ENCODE measurements at places on chromosomes 7 and 10.

DNA sequence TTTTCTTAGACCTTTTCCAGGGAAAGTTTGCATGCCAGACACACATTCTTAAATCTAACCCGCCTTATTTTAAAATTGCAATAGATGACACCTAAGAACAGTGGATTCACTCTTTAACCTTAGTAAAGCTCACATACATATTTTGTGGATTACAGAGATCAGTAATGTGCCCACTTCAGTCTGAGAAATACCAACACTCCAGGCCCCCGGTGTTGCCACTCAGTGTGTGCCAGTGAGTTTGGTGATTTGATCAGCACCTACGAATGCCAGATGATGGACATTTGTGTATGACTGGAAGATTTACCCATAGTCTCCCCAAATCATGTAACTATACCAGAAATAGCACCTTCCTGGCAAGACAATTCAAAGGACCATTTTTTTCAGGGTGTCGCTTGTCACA, 2.6 kb downstream of the LRRN3 start:
- no peak for DNase-seq

DNA sequence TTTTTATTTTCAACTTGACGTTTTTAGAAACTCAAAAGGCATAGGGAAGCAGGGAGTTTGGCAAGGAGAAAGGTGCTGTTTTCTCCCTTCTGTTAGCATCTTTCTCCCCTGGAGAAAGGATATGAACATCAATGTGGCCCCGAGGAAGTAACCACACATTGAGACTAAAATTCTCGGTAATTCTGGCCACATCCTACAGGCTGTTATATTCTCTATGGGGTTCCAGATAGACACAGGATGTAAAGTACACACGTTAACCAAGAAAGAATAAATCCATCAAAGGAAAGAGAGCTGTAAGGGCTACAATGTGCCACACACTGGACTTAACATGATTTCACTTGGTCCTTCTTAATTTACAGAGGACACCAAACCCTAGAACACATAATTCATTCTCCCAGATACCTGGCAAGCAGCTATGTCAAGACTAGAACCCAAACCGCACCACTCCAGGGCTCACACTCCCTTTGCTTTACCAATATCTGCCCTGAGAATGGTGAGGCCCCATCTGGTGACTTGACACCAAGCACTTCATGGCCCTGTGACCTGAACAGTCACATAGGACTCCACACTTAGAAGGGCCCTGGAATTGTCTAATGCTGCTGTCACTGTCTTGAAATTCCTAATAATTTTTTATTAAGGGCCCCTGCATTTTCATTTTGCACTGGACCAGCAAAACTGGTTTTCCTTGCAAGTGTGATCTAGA, 73.9 kb downstream of the PRLHR start:
- DNase-seq: no peak

DNA sequence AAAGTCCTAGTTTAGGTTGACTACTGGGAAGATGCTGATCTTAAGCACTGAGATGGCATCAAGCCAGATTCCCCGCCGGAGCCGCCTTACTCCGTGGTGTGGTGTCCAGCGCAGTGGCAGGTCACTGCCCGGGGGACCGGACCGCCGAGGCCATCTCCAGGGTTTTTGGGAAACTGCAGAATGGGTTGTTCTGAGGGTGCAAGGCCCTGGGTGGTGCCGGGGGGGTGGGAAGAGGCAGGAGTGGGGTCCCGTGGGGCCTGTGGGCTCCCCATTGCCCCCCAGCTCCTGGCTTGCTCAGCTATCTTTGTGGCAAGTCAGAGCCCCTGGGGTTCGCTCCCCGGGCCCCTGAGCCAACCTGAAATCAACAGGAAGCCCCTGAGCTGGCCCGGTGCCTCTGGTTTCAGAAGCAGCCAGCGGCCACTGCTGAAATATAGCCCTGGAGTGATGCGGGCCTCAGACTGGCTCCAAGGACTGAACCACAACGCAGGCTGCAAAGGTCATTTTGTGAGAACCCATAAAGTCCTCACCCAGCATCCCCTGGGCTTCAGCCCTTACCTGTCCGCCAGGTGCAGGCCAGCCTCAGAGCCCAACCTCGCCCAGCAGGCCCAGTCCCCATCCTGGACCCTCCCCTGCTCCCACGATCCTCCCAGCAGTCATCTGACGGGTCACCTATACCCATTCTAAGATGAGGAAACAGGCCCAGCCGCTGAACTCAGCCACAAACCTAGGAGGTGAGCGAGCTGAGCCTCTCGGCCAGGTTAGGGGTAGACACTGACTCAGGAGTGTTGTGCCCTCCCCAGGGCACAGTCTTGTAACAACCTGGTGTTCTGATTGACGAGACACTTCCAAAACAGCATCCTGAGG, 102.7 kb downstream of the PDGFA start:
- DNase-seq: no peak

GRCh38 chr7:127962589-127963361, 68.5 kb downstream of the LRRC4 start:
- DNase-seq: no peak

- no peak for DNase-seq
Observed at GRCh38 chr10:72639441-72639873, 13.6 kb upstream of the MICU1 start.

- DNase-seq: no peak
Observed at GRCh38 chr10:122474131-122474818, 12.9 kb downstream of the HTRA1 start.

DNA sequence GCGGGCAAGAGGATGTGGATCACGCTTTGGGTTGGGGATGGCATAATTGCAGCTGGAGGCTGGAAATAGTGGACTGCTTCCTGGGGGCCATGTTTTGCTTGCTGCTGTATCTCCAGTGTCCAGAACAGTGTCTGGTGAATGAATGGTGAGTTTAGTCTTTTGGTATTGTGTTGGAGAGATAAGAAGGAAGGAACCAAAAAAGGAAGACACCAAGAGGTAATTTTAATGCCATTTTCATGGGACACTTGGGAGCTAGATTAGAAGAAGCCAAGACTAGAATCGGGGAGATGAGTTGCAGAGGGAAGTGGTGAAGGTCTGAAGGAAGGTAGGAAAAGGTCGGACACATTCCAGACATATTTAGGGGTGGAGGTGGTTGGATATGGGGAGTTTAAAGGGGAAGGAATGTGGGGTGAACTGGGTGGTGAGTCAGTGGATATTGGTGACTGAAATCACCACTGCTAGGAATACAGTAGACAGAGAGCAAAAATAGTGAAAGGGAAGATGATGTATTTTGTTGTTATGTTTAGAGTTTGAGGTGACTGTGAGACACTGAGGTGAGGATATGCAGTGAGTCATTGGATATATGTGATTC, 76.7 kb downstream of the CCNY start:
- no peak for DNase-seq

GRCh38 chr7:42686594-42687156, 225.2 kb downstream of the C7orf25 start:
- no peak for DNase-seq

- DNase-seq: no peak
Observed at GRCh38 chr7:111535142-111535870, 27.0 kb downstream of the IMMP2L start.

- no peak for DNase-seq
Observed at GRCh38 chr10:103911021-103911459, 6.9 kb downstream of the STN1 start.

DNA sequence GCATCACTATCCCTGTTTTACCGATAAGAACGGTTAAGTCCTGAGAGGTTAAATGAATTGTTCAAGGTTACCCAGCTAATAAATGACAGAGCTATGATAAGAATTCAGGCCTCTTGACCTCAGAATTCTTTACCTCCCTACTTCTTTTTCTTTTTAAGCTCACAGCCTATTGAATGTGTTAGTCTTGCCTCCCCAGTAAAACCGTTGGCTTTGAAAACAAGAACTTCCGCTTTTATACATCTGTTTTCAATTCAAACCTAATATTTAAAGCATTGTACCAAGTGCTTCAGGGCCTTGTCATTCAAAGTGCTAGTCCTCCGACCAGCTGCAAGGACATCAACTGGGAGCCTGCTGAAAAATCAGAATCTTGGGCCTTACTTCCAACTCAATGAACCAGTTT, 15.6 kb downstream of the SEC31B start:
- DNase-seq: no peak

DNA sequence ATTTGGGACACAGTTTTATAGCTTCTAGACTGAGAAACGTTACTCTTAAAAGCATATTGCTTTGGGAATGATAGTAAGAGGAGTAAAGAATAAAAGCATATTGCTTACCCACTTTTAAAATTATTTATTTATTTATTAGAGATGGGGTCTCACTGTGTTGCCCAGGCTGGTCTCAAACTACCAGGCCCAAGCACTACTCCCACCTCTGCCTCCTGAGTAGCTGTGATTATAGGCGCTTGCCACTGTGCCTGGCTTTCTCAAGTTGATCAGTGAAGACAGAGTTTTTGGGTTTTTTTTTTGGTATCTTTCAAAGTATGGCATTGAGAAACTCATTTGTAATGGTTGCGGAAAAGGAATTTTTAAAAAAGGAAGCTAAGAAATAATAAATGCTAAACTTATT, 68.0 kb downstream of the AHCYL2 start:
- no peak for DNase-seq

GRCh38 chr7:1404898-1405548, 54.2 kb downstream of the MICALL2 start:
- no peak for DNase-seq

- no peak for DNase-seq
Observed at GRCh38 chr7:158396982-158397862, 190.4 kb downstream of the PTPRN2 start.

GRCh38 chr7:23468526-23469149, 1.7 kb downstream of the IGF2BP3 start:
- DNase-seq: no peak

GRCh38 chr10:115956225-115957011, 316.6 kb downstream of the GFRA1 start:
- DNase-seq: no peak

- no peak for DNase-seq
Observed at GRCh38 chr10:30207485-30208052, 141.5 kb downstream of the MTPAP start.

- DNase-seq: no peak
Observed at GRCh38 chr10:128029731-128030369, 96.4 kb downstream of the MKI67 start.

- no peak for DNase-seq
Observed at GRCh38 chr10:2212244-2212834, 475.0 kb upstream of the ADARB2 start.

DNA sequence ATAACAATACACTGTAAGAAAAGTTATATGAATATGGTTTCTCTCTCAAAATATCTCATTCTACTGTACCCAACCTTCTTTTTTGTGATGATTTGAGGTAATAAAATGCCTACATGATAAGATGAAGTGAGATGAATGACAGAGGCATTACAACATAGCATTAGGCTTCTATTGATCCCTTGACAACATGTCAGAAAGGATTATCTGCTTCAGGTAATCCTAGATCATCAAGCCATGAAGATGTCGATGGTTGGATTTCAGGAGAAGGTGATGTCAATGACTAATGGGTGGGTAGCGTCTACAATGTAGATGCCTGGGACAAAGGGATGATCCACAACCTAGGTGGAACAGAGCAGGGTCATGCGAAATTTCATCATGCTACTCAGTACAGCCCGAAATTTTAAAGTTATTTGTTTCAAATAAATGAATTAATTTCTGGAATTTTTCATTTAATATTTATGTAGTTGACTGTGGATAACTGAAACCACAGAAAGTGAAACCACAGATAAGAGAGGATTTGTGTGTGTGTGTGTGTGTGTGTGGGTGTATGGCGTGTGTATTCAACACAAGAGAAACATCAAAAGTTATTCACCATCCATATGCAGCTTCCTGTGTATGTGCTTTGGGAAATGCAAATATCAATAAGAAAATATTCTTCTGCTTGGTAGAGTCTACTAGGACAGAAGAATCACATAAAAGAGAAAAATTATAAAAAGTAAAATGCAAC, 77.0 kb downstream of the MAGI2 start:
- DNase-seq: no peak

DNA sequence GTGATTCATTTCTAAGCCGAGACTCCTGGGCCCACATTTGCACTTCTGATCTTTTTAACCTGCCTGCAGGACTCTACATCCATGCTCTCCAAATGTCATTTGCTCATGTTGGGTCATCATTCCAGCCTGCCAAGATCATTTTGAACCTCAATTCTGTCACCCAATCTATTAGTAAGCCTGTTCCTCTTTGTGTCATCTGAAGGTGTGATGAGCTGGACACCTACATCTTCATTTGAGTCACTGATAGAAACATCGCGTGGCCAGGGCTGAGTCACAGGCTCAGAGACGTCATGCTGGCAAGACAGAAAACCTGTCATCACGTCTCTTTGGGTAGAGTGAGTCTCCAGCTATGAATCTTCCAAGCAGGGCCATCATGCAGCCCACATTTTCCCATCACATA, 65.3 kb upstream of the SLF2 start:
- no peak for DNase-seq

GRCh38 chr10:130171196-130171595, 35.0 kb downstream of the GLRX3 start:
- no peak for DNase-seq
